ENCODE measurements at places on chromosomes 3 and 15.

GRCh38 chr3:33331414-33331813, 54.2 kb downstream of the FBXL2 start:
- peak; percentile 10 for DNase-seq

DNA sequence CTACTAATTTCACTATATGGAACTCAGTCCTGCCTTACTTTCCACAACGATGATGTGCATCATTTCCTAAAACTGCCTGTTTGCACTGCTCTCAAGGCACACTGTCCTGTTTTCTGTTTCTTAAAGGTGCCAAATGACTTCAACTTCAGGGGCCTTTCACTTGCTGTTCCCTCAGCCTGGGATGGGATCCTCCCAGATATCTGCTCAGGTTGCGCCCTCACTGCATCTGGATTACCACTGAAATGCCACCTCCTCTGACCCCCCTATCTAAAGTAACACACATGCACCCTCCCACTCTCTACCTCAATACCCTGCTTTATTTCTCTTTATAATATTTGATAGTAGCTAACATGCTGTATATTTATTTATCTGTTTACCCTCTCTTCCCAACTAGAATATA, 123.8 kb upstream of the CMC1 start:
- no peak for DNase-seq

DNA sequence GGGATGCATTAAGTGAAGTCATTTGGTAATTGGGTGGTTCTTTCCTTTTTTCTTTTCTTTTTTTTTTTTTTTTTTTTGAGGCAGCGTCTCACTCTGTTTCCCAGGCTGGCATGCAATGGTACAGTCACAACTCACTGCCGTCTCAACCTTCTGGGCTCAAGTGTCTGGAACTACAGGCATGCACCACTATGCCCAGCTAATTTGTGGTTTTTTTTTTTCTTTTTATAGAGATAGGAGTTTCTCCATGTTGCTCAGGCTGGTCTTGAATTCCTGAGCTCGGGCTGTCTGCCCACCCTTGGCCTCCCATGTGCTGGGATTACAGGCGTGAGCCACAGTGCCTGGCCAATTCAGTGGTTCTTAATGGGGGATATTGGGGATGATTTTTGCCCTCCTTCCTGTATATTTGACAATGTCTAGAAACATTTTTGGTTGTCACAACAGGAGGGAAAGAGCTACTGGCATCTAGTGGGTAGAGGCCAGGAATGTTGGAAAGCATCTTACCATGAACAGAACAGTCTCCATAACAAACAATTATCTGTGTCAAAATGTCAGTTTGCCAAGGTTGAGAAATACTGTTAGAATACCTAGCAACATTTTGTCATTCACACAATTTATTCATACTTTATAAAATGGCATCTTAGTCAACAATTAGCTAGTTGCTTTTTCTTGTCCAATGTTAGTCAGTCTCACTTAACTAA, 79.4 kb upstream of the CNTN3 start:
- DNase-seq: no peak

GRCh38 chr15:72220687-72221086, 10.3 kb downstream of the PKM start:
- DNase-seq: no peak

- DNase-seq: no peak
Observed at GRCh38 chr3:15810702-15811101, 12.9 kb upstream of the ANKRD28 start.
